Osteoblast (primary cell): ENCODE measurements at places on chromosomes 16 and 17. TPM values are rescaled to one million over a fixed set of nuclear protein-coding genes. Genes with fewer than 3 reads are reported as not detected.

Gene CFAP52
- under 0.01 TPM in 1 of 2 replicates, not detected in the other for total RNA-seq

Gene GNAO1
- under 0.01 TPM in 1 of 2 replicates, not detected in the other for total RNA-seq

Gene KRT27
- total RNA-seq, result not detected in 2 replicates

Gene FBXO39
- 0.36 and 0.59 TPM in 2 replicates for total RNA-seq

Gene UNC119
- total RNA-seq, result 23.2 and 25.0 TPM in 2 replicates

Gene CHRNE
- total RNA-seq, result 1.4 and 1.8 TPM in 2 replicates

Gene KRT20
- total RNA-seq, result not detected in 2 replicates

Gene IFI35
- 28.6 and 45.2 TPM in 2 replicates for total RNA-seq

Gene AP1G1
- 82.5 and 104 TPM in 2 replicates for total RNA-seq

Gene GLYR1
- total RNA-seq, result 48.0 and 48.1 TPM in 2 replicates

Gene TVP23A
- under 0.01 TPM in 1 of 2 replicates, not detected in the other for total RNA-seq

Gene NPLOC4
- total RNA-seq, result 97.8 and 118 TPM in 2 replicates

Gene MPP3
- 6.2 and 7.1 TPM in 2 replicates for total RNA-seq

Gene SPNS3
- total RNA-seq, result not detected in 2 replicates

Gene CD300A
- not detected in 2 replicates for total RNA-seq

Gene KPNA2
- 40.1 and 40.9 TPM in 2 replicates for total RNA-seq

Gene ABCC11
- total RNA-seq, result under 0.01 and 0.29 TPM in 2 replicates

Gene ORC6
- 2.7 and 4.0 TPM in 2 replicates for total RNA-seq

Gene SPATA32
- not detected in 2 replicates for total RNA-seq

Gene TPSB2
- total RNA-seq, result not detected in 2 replicates

Gene SPNS2
- under 0.01 TPM in 2 replicates for total RNA-seq

Gene KLHL10
- total RNA-seq, result 0.36 and 0.59 TPM in 2 replicates

Gene KRTAP4-2
- total RNA-seq, result not detected in 2 replicates

Gene CACNG5
- not detected in 2 replicates for total RNA-seq

Gene CDH8
- total RNA-seq, result under 0.01 TPM in 1 of 2 replicates, not detected in the other

Gene OR1A1
- total RNA-seq, result not detected in 2 replicates

Gene ST6GALNAC1
- 0.72 TPM in 1 of 2 replicates, not detected in the other for total RNA-seq

Gene TMEM235
- not detected in 2 replicates for total RNA-seq

Gene HP
- total RNA-seq, result not detected in 2 replicates

Gene NPTX1
- total RNA-seq, result under 0.01 and 0.29 TPM in 2 replicates

Gene EME1
- total RNA-seq, result 0.59 and 0.72 TPM in 2 replicates

Gene TNFRSF17
- total RNA-seq, result not detected in 2 replicates

Gene KRTAP9-2
- not detected in 2 replicates for total RNA-seq

Gene C17orf50
- not detected in 2 replicates for total RNA-seq

Gene TBX2
- total RNA-seq, result 10.3 and 11.6 TPM in 2 replicates

Gene NPIPB9
- total RNA-seq, result 1.8 and 2.7 TPM in 2 replicates

Gene ABCA6
- total RNA-seq, result 30.4 and 31.8 TPM in 2 replicates

Gene KRTAP2-3
- 0.29 TPM in 1 of 2 replicates, not detected in the other for total RNA-seq

Gene MT1F
- total RNA-seq, result 2.1 and 3.3 TPM in 2 replicates

Gene MPV17L
- 0.36 and 0.59 TPM in 2 replicates for total RNA-seq

Gene USB1
- 17.7 and 19.2 TPM in 2 replicates for total RNA-seq

Gene SNN
- total RNA-seq, result 13.0 and 13.8 TPM in 2 replicates
